ENCODE measurements at places on chromosomes 13 and 19. TPM values are rescaled to one million over a fixed set of nuclear protein-coding genes. Genes with fewer than 3 reads are reported as not detected.

GRCh38 chr13:48624016-48624415 lies 29.7 kb upstream of the CYSLTR2 start:
- DNase-seq, result no peak

GRCh38 chr19:14066134-14066533 lies 4.3 kb upstream of the PALM3 start:
- DNase-seq, result no peak

Gene PEAK3
- total RNA-seq, result not detected

DNA sequence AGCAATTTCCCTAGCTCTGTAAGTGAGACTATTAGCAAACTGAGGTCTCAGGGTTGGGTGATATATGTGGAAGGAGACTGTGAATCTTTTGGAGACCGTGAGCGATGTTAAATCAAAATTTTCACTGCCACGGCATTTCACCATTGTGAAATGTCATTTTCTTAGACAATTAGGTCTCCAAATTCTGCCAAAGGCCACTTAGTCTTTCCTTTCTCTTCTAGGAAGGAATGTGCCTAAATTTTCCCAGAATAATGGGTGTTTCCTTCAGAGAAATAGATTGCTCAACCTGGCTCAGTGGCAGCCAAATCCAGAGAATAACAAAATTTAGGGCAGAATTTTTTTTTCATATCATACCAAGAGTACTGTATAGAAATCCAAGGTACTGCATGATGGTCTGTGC lies 64.5 kb upstream of the SCEL start:
- DNase-seq, result no peak

DNA sequence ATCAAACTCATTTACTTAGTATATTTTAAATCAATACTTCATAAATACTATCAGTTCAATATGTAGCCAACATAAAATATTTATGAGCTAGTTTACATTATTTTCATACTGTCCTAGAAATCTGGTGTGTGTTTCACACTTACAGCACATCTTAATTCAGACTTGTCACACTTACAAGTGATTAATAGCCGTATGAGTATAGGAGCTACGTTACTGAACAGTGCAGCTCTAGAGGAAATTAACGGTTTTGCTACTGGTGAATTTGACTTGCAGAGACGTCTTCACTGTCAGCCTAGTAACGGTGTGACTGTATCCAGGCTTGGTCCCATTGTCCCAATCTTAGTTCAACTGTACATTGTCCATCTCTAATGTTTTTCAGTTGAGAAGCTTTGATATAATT lies 33.7 kb upstream of the POSTN start:
- no peak for DNase-seq

DNA sequence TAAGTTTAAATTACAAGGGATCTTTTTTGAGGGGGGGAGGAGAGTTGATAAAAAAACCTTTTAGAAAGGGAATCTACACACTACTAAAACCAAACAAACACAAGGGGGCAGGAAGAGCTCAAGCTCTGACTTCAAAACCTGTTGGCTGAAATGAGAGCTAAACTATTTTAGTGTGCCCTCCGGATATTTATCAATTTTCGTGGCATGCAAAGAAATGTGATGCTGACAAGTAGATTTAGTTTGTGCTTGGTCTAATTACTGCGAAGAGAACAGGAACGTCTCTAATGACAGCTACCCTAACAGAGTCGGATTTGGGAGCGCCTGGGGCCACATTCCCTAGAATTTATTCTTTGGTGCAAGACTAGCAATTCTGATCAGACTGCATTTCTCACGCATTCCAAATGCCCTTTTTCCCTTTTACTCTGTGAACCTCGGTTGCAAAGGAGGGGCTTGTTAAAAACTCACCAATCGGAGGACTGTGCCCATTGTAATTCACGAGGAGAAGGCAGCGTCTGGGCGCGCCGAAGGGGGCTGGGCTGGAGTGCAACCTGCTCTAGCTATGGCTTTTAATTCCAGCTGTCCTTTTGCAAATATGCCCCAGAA lies 802 bp upstream of the FREM2 start:
- no peak for DNase-seq

DNA sequence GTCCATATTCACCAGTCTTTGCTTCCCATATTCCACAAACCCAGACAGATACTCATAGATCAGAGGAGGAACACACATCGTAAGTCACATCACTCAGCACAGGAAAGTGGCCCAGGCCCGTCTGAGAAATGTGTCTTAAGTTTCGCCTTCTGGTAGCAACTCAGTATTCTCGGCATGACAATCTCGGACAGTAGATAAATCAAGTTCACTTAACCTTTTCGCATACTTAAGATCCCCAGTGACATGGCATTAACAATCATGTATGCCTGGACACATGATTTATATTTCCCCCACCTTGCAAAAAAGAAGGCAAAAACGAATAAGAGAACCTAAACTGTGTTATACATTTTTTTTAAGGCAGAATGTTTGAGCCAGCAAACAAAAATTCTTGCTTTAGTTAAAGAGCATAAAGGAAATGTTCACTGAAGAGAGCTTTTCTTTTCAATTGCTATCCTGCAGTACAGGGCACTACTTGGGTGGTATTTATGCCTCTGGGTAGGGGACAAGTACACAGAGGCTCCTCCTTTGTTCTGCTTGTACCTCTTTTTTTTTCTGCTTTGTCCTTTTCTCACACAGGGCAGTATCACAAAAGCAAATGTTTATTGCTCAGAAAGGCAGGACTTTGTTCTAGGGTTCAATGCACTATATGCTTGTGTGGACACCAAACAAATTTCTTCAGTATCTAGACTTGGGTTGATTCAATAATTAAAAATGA lies 360.6 kb downstream of the TDRD3 start:
- no peak for DNase-seq

Gene ZNF793
- 2.4 TPM for total RNA-seq

Gene LRRC63
- 1.2 TPM for total RNA-seq

Gene MCEMP1
- total RNA-seq, result 0.67 TPM

Gene SCN1B
- total RNA-seq, result 0.26 TPM

DNA sequence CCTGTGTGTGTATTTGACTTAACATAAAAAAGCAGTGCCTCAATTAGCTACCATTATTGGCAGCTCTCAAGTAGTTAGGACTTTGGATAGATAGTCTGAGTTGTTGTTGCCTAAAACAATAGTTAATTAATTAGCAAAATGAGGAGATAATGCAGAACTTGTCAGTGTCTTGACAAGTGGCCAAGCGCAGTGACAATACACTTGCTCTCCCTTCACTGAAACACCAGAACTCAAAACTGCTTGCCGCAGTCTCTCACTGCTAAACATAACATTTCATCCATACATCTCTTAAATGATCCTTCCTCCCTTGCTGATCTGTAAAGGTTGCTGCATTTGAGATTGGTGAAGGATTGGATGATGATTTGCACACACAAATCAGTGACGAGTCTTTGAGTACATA lies 61.7 kb downstream of the ARHGAP35 start:
- no peak for DNase-seq

GRCh38 chr19:14471436-14472187 lies 3.5 kb downstream of the PTGER1 start:
- no peak for DNase-seq

DNA sequence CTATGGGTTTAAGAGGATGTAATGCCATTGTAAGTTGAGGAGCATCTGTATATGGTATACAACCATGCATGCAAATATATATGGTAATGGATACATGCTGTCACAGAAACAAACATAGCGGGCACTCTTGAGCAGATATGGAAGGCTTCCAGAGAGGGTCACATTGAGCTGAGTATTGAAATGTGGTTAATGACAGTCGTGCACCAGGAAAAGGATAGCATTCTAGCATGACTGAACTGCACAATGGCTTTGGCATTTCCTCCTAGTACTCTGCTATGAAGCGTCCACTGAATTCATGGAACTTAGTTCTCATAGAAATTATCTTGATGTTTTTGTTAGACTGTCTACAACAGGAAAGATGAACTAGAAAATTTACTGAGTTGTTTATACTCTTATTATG lies 25.2 kb downstream of the DGKH start:
- DNase-seq, result no peak

Gene AMER2
- 0.09 TPM for total RNA-seq

Gene NCCRP1
- total RNA-seq, result not detected

- no peak for DNase-seq
These were observed 290.8 kb upstream of the PCDH9 start for GRCh38 chr13:67520886-67521285.

DNA sequence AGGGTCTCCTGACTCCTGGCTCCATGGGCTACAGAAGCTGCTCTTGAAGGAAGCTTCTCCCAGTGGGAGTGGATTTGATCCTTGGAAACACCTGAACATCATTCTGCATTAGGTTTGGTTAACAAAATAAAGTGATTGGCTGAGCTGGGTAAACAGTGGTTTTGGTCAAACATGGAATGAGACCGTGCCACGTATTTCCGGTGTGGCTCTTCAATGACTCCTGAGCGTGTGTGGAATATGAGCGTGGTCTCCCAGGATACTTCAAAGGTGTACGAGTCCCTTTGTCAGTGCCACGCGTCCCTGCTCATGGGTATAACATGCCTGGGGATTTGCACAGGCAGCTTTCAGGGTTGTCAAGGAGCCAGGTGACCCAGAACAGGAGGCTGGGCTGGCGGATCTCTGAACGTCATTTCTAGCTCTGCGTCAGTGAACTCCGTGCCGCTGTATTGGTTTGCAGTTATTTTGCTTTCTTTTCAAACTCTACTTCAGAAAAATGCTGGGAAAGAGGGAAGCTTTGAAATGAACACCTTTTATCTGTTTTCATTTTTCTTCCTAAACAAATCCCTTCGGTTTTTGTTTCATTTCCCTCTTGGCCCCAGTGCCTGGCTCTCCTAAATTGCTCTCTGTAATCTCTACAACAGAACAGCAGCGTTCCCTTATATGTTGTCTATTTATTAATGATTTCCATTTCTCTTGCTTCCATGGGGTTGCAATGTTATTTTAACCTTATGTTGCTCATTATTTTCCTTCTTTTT lies 26.3 kb upstream of the GJB6 start:
- DNase-seq, result no peak

Gene TIMM13
- 31.8 TPM for total RNA-seq

DNA sequence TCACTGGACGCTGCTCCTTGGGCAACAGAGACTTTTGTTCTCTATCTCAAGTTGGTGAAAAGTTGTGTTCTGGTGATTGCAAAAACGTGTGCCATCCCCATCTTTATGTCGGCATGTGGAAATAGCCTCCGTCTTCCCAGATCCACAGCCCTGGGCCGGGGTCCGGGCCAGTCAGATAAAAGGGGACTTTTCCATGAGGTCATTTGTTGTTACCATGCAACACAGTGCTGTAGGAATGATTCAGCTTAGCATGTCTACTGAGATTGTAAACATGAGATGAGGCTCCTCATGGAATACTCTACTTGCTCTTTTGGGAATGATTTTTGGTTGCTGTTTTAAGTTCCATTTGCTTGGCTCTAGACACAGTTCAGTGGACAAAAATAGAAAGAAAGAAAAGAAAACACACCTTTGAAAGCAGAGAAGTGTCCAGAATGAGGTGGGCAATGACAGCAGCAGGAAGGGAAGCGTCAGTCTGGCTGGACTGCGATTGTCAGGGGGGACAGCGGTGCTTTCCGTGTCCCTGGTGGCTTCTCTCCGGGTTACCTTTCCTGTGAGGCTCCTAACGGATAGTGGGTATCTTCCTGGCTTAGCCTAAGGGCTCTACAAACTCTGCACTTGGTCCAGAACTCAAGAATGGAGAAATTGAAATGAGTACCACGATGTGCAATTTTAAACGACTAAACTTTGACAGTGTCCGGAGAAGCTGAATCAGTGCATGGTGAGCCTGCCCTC lies 91.6 kb downstream of the TEX29 start:
- no peak for DNase-seq

Gene CYP2A7
- total RNA-seq, result not detected

- DNase-seq, result no peak
These were observed 27.7 kb downstream of the EFNB2 start for GRCh38 chr13:106507560-106508274.
